Aorta (tissue), 5 donors: ENCODE measurements at places on chromosomes 6 and 20. TPM values are rescaled to one million over a fixed set of nuclear protein-coding genes. Genes with fewer than 3 reads are reported as not detected.
A peak's percentile ranks its signal among the peaks of the same experiment; 100 is the strongest.

DNA sequence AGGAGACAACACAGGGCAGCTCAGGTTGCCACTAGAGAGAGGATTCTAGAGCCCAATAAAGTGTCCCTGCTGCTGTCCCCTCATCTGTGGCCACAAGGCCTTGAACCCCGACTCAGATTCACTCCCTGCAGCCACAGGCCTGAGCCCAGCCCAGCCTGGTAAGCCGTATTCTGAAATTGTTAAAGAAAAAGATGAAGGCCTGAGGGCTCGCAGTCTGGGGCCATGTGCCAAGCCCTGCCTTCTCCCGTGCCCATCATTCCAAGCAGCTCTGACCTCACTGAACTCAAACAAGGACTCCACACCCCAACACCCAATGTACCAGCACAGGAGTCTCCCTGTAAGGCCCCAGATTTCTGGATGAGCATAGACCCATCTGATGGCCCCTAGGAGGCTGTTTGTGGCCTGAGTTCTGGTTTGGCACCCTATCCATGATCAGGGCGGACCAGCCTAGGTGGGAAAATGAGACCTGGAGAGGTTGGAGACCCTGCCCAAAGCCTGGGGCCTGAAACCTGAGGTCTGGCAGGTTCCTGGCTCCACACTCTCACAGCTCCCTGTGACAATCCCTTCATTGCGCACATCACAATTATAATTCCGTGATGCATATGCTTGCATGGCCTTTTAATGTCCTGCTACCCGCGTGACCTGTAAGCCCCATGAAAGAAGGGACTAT, 62.0 kb upstream of the TOP1 start:
- no peak for DNase-seq

- no peak for DNase-seq
Measured at GRCh38 chr6:111794727-111795452, 78.4 kb downstream of the FYN start.

GRCh38 chr6:158293122-158293521, 19.1 kb upstream of the TULP4 start:
- no peak for DNase-seq

- no peak for DNase-seq
Measured at GRCh38 chr6:133995296-133995695, 42.3 kb downstream of the TBPL1 start.

- no peak for DNase-seq
Measured at GRCh38 chr6:148757944-148758480, 11.2 kb downstream of the UST start.

DNA sequence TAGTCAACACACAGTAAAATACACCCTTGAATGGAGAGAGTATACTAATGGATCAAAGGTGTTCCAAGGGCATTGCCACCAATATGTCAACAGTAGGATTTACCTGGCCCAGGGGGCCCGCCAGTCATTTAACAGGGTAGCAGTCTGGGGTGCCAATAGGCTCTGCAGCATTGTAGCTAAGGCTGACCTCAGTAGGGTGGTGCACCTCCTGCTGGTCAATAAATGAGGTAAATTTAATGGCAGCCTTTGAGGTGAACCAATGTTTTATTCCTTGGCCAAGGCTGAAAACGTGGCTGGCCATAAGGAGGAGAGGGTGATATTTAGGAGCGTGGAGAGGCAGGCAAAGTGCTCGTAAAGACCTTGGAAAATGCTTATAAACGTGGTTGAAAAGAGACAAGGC, 147.2 kb downstream of the RPS12 start:
- no peak for DNase-seq

TTLL9 gene
- 0.19 TPM for total RNA-seq

DNA sequence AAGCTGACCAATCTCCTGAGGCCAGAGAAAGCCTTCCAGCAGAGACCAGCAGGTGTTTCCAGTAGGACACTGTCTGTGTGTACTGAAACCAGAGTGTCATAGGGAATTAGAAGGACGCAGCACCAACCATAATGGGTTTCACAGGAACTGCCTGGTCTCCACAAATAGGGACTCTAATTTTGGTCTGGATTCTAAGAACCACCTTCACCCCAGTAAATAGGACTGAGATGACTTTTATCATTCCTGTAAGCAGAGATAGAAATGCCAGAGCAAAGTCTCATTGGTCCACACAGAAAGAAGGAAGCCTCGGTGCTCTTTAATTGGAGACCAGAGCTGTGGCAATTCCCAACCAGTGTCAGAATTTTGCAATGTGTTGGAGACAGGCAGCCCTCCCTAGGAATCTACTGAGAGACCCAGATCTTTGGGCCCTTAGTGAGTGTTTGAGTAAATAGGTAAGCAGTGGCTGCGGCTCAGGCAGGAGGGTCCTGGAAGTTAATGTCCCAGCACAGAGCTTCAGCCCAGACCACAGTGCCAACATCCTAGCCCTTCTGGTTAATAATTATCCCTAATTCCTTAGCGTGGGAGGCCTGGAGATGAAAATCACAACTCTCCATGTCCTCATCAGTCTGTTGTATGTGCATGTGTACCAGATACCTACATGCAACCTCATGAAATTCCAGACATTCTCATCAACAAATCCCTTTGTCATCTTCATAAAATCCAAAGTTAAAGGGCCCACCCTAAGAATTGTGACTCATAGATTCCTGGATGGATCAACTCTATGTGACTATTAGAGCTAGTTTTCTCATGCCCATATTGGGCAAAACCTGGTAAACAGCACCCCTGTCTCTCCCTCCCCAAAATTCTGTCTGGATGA, 81.2 kb downstream of the UNC5CL start:
- DNase-seq: no peak

GRCh38 chr6:18099511-18099910, 23.0 kb downstream of the NHLRC1 start:
- no peak for DNase-seq

GRCh38 chr6:9702914-9703313, 712.0 kb downstream of the TFAP2A start:
- no peak for DNase-seq

PDE10A gene
- 17.1 TPM for total RNA-seq

DNA sequence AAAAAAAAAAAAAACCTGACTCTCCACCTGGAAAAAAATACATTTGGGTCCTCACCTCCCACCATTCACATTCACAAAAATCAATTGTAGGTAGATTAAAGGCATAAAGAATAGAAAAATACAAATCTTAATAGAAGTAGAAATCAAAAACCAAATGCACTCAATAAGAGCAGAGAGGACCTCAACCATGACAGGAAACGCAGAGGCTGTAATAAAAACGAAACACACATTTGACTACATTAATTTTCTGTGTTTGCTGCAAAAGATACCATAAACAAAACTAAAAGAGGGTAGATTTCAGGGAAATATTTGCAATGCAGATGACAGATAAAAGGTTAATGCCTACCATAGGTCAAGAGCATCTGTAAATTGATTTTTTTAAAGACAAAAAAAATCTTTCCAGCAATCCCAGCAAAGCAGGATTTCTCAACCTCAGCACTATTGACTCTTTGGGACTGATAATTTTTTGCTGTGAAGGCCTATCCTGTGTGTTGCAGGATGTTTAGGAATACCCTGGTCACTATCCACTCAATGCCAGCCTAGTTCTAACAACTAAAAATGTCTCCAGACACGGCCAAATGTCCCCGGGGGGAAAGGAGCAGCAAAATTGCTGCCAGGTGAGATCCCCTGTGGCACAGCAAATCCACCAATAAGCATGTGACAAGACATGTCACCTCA, 9.1 kb downstream of the ETV7 start:
- no peak for DNase-seq

MUC21 gene
- total RNA-seq: not detected

DCDC2 gene
- not detected for total RNA-seq

DNA sequence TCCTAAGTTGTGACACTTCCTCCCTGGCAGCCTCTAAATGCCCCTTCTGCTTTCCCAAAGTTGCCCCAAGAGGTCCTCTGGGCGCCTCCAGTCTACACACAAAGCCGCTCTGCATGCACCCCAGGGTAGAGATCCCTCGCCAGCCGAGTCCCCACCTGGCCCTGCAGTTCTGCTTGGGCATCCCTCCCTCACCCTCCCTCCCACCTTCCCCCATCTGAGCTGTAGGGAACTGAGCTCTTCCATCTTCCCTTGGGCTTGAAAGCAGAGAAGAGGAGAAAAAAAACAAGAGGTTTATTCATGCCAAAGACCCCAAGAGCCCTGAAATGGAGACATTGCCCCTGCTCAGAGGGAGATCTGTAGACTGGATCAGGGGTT, 5.7 kb upstream of the FGD2 start:
- DNase-seq: no peak

GRCh38 chr20:17895641-17896171, 72.9 kb downstream of the SNX5 start:
- DNase-seq: peak; percentile 93

MAS1L gene
- total RNA-seq: 0.60 TPM

DNA sequence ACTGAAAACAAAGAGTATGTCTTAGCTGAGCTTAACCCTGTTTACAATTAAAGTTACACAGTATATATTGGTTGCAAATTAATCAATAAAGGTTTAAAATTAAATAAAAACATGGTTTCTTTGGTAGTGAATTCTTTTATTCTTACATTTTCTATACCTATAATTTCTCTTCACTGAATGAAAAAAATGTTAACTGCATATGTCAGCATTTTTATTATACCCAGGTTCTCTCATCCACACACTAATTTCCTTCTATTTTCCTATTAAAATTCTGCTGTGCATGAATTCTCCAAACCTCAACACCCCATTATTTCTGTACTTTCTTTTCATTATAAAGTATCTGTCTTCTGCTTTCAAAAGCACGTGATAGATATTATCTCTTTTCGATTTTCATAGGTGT, 91.9 kb downstream of the TBC1D32 start:
- DNase-seq: no peak

DNA sequence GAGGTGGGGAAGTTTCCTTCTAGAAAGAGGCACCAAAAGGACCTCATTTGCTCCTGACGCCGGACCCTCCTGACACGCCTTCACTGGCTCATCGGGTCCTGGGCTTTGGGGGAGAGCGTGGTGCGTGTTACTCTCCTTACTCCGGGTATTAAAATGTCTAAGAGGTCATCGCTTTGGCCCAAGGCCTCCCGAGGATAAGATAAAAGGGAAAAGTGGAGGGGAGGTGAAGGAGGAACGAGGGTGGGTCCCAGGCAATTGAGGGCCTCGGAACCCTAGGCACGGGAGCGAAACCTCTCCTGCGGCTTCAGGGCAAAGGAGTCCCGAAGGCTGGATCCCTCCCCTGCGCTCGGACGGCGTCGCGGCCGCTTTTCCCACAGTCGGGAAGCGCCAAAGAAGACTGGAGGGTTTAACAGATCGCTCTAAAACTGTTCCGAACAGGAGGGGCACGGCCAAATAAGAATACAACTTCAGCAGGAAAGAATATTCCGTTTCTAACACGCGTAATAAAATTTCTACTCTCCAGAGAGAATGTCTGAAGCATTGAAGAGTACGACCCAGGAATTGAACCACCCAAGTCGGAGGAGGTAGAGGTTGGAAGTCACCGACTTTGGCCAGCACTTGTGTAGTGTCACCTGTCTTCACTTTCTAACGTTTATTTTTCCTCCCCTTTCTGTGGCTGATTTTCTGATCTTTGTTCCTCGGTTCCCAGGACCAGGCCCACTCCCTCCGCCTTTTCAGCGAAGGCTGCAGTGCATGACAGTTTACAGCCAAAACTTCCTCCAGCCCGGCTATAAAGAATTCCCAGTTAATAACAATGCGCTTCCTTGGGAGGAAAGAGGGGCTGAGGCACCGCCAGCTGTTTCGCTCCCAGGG, 2.1 kb upstream of the TBXT start:
- DNase-seq: no peak

DNA sequence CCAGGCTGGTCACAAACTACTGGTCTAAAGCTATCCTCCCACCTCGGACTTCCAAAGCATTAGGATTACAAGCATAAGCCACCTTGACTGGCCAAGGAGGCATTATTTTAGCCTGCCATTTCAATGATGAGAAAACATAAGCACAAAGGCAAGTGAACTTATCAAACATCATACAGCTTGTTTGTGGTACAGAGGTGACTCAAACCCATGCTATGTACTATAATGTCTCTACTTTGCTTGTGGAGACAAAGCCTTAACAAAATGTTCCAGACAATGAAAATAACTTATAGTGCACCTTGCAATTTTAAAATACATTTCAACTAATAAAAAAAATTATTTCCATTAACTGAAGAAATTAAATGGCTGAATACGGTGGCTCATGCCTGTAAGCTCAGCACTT, 26.2 kb downstream of the HDAC2 start:
- no peak for DNase-seq

GRCh38 chr20:31596831-31597480, 8.1 kb upstream of the ID1 start:
- no peak for DNase-seq

GRCh38 chr6:11983306-11983705, 28.8 kb upstream of the HIVEP1 start:
- DNase-seq: no peak

GRCh38 chr6:167141667-167142432, 15.9 kb downstream of the GPR31 start:
- no peak for DNase-seq

DNA sequence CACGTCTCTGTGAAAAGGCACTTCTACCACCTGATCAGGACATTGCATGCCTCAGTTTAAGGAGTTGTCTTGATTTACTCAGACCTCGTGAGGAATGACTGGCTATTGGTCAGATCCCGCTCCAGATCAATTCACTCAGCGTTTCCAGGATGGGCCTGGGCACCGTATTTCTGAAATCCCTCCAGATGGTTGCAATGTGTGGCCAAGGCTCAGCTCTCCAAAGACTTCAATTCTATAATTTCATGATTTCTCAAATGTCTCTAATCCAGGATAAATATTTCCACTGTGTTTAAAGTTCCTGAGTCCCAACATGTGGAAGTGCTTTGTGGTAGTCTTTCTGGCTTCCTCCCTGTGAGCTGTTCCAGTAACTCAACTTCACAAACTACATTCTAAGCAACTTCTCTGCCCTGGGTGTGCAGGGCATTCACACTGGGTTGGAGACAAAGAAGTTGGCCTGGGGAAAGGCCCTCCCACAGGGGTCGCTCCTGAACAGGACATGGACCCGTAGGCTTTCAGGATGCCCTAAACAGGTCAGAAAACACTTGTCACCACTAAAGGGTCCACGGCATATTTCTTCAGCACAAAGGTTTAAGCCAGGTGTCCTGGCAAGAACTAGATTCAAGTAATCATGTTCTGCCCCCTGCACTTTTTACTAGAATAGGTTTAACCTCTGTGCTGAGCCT, 212.1 kb downstream of the WDR27 start:
- DNase-seq: peak; percentile 47

CDH26 gene
- 2.8 TPM for total RNA-seq

GRCh38 chr6:53410508-53411258, 61.9 kb upstream of the ELOVL5 start:
- DNase-seq: no peak

DNA sequence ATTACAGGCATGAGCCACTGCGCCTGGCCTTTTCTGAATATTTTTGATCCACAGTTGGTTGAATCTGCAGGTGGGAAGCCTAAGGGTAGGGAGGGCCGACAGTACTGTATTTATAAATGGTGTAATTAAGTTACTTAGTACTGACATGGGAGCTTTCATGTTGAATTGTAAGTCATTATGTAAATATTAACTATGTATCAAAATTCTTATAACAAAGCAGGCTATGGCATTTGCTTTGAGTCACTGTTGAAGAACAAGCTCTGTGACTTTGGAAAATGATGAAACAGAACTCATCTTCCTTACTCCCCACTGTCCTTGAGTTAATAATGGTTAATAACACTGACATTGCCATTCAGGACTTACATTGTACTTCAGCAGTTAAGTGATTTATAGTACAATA, 63.0 kb upstream of the TXNDC5 start:
- DNase-seq: no peak

GRCh38 chr6:89412071-89413005, at the start of gene RRAGD:
Gene RRAGD (minus strand): TSS chr6:89412273. CDS start chr6:89411993, 280 bp downstream.
- DNase-seq: peak; percentile 85
